ENCODE measurements at places on chromosomes 6 and 20.

DNA sequence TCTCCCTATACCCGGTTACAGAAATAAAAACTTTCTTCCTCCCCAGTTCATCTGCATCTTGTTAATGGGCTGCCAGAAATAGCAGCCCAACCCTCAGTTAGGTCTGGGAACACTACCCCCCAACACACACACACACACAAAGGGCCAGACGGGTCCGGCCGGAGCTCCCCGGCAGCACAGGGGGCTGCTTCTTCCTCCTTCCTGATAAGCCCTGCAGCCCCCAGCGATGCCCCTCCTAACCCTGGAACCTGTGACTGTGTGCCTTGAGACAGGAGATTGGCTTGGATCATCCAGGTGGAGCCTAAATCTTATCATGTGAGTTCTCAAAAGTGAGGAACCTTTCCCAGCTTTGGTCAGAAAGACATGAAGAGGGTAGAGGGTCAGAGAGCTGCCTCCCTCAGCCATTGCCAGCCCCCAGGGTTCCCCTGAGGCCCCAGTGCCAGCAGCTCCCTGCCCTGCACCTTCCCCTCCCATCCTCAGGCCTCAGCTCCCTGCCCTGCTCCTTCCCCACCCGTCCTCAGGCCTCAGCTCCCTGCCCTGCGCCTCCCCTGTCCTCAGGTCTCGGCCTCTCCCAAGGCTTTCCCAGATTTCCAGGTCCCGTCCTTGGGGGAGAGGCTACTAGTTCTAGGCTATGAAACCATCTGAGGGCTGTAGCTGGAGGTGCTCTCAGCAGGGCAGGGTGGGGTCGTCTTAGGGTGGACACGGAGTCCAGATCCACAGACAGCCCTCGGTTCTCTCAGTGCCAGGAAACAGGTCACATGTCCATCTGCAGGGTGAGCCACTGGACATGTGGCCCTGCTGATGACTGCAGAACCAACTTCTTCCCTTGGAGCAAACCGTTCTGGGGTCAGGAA lies 34.5 kb upstream of the CST7 start:
- no peak for DNase-seq

- DNase-seq, result no peak
These were observed 10.4 kb downstream of the CD83 start for GRCh38 chr6:14128012-14128411.

- DNase-seq, result no peak
These were observed 48.2 kb upstream of the RALY start for GRCh38 chr20:33945391-33946081.

DNA sequence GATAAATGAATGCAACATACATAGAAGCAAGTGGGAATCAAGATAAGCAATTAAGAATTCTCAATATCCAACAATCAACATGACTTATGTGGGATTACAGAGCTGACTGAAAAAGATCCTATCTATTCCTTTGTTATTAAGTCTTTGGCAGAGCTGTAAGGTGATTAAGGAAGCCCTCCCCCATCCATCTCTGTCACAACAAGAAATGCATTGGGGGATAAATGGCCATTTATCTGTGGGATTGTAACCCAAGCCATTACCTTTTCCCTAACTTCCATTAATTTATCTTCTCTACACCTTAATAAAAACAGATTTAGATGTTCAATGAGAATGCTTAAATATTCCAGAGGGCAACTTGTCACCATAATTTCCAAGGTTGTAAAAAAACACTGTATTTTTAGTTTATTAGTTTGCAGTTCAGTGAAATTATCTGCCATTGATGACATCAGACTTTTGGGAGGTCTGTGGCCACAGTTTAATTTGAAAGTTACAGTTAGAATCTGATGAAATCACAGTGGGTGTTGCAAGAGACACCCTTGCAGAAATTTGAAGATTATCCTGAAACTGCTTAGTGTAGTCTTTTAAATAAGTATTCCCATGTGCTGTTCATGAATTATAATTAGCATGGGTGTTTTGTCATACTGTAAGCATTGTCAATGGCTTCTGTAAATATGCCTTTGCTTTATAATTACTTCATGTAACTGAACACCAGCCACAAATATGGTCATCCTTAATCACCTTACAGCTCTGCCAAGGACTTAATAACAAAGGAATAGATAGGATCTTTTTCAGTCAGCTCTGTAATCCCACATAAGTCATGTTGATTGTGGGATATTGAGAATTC lies 49.4 kb upstream of the FYN start:
- peak; percentile 58 for DNase-seq

GRCh38 chr20:24502661-24503060 lies 33.2 kb downstream of the SYNDIG1 start:
- DNase-seq, result no peak
